ENCODE measurements at places on chromosomes 13 and 19. TPM values are rescaled to one million over a fixed set of nuclear protein-coding genes. Genes with fewer than 3 reads are reported as not detected.

DNA sequence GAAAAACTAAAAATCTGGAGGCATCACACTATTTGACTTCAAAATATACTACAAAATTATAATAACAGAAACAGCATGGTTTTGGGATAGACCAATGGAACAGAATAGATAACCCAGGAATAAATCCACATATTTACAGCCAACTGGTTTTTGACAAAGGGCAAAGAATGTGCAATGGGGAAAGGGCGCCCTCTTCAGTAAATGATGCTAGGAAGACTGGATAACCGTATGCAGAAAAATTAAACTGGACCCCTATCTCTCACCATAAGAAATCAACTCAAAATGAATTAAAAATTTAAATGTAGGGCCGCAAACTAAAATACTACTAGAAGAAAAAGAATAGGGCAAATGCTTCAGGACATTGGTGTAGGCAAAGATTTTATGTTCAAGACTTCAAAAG lies 440.5 kb upstream of the SGCG start:
- DNase-seq, result no peak

- no peak for DNase-seq
Observed at GRCh38 chr13:111902726-111903125, 164.2 kb upstream of the SOX1 start.

GRCh38 chr13:110089100-110089499 lies 217.9 kb downstream of the COL4A1 start:
- no peak for DNase-seq

DNA sequence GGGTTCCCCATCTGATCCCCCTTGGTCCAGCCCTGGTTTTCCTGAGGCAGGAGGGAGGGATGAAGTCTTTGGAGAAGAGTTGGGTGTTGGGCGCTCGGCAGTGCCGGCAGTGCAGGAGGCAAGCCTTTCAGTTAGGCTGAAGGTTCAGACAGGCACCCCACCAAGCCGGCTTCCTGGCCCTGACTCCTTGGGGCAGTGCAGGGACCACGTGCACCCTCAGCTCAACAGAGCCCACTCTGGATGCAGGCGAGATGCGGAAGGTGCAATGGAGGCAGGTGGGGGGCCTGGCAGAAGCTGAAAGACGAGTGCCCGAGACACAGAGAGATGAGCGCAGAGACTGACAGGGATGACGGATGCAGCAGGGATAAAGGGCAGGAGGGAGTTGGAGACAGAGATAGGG lies 11.1 kb downstream of the MAMSTR start:
- DNase-seq, result no peak

The PCDH9 gene
- 3.6 TPM for total RNA-seq

DNA sequence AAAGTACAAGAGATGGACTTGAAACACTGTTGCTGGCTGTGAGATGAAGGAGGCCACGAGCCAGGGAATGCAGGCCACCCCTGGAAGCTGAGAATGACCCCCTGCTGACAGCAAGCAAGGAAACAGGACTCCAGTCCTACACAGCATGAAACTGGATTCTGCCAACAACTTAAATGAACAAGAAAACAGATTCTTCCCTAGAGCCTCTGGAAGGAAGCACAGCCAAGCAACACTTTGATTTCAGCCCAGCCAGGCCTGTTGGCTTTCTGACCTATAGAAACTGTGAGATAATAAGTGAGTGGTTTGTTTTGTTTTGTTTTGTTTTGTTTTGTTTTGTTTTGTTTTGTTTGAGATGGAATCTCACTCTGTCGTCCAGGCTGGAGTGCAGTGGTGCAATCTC lies 105.3 kb upstream of the CACNA1A start:
- DNase-seq, result no peak

The DAPK3 gene
- total RNA-seq, result 47.7 TPM

GRCh38 chr13:43579321-43579720 lies 207.5 kb downstream of the ENOX1 start:
- no peak for DNase-seq

DNA sequence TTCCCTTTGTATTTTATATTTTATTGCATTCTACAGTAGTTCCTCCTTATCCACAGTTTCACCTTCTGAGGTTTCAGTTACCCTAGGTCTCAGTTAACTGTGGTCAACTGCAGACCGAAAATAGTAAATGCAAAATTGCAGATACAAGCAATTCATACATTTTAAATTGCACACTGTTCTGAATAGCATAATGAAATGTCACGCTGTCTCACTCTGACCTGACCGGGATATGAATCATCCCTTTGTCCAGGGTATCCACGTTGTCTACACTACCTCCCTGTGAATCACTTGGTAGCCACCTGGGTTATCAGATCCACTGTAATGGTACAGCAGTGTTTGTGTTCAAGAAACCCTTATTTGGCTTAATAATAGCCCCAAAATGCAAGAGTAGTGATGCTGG lies 325.0 kb downstream of the DNAJC15 start:
- no peak for DNase-seq

- no peak for DNase-seq
Observed at GRCh38 chr19:32646556-32646955, 28.4 kb downstream of the ANKRD27 start.

DNA sequence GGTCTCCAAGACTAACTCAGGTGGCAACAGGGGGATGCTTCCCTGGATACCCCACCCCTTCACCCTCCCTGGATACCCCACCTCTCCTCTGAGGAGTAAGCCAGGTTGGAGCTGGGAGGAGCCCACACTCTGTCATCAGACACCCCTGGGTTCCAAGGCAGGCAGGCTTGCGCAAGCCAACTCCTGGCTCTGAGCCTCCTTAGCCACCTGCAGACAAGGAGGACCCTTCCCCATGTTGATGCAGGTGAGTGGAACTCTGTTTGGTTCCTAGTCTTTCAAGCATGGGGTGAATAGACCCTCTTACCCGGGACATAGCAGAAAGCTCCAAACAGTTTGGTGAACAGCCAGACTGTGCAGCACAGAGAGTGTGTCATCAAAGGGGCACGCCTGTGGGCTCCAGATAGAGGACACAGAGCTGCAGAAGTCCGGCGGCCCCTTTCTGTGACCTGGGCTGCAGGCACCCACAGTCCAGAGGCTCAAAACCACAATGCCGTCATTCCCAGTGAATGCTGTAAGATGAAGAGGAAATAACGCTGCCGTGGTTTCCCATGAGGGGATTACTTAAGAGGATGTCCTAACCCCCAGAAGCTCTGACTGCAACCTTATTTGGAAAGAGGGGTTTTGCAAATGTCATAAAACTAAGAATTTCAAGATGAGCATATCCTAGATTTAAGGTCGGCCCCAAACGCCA lies 12.1 kb upstream of the HAS1 start:
- peak; percentile 85 for DNase-seq

GRCh38 chr13:80006940-80007339 lies 334.0 kb downstream of the SPRY2 start:
- DNase-seq, result no peak

DNA sequence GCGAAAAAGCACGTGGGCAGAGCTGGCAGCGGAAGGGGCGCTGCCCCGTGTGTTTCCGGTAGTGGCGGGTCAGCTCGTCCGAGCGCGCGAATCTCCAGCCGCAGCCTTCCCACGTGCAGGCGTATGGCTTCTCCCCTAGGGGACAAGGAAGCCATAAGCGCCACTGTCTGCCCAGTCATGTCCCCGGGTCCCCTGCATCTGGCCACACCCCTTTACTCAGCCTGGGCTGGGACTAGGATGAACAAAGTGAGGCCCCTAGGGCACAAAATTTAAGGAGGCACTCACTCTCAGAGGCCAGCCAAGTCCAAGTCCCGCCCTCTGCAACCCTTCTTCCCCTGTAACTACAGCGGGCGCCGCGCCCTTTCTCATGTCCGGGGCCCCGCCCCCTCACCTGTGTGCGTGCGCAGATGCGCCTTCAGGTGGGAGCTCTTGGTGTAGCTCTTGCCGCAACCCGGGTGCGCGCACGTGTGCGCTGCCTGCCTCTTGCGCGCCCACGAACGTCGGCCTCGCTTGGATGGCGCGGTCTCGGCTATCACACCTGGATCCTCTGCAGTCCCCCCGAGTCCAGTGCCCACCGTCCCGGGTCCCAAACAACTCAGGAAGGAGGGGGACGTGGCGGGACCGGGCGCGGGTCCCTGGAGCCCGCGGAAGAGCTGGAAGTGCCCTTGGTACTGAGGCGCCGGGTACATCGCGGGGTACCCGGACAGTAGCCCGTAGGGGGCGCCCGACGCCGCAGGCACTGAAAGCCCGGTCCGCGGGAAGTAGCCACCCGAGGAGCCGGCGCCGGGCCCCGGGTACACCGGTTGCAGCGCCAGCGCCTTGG lies 1.9 kb downstream of the KLF1 start:
- DNase-seq, result peak; percentile 93

GRCh38 chr19:40214936-40215335 lies 3.2 kb downstream of the TTC9B start:
- DNase-seq, result no peak

DNA sequence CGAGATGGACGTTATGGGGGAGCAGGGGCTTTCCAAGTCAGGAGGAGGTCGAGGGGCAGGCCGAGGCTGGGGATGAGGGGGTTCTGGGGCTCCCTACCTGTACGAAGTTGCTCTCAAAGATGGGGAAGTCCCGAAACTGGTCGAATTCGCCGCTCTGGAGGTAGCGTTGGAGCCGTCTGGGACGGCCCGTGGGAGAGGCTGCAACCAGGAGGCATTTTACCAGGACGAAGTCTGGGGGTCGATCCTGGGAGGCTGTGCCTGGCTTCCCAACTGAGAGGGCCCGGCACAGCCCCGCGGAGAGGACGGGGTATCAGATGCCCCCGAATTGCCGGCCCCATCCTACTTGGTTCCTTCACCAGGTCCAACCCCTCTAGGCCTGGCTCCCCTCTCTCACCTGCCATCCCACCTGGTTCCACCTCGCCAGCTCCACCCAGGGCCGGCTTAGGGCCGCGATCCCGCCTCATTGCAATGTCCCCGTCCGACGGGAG lies 527 bp upstream of the EMC10 start:
- no peak for DNase-seq

DNA sequence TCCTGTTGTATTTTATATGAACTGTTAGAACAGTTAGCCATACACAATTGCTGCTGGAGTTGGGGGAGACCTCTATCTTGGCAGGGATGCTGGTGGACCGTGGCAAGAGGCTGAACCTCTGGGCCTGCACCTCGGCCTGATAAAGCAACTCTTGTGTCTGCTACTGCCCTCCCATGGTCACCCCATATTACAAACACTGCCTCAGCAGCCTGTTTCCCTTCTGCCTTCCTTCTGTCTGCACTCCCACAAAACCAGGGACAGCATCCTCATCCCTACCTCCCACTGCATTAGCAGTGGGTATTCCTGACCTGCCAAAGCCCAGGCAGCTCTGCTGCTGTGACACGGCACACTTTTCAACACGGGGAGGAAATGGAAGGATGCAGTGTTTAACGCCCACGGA lies 456.4 kb downstream of the FGF14 start:
- no peak for DNase-seq

The CD79A gene
- total RNA-seq, result not detected

The LAIR1 gene
- 35.6 TPM for total RNA-seq

DNA sequence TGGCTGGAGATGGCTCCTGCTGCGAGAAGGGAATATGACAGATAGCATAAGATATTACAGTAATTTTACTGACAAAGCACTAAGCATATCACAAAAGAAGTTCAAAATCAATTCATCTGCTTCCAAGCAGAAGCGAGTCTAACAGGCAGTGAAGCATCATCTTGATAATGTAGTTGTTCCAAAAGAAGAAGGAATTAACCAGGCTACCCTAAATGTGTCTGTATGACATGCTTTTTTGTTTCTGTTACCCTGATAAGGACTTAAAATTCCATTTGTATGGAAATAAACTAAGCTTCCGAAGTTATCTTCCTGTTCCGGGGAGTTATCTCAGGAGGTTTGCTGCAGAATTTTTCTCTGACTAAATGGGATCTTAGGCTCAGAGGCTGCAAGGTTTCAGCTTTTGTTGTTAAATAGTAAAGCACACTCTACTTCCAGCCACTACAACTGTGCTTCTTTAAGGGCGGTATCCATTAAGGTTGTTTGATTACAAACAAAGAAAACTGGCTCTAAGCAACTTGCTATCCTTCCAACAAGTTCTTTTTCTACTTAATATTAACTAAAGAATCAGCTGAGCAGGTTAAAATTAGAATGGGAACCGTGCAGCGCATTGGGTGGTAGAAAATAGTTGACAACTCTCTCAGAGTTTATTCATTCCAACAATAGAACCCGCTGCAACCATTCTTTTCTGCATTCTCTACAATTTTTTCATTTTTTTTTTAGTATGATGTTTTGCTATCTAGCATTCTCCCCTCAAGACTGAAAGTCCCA lies 607.3 kb downstream of the UQCRFS1 start:
- DNase-seq, result no peak

DNA sequence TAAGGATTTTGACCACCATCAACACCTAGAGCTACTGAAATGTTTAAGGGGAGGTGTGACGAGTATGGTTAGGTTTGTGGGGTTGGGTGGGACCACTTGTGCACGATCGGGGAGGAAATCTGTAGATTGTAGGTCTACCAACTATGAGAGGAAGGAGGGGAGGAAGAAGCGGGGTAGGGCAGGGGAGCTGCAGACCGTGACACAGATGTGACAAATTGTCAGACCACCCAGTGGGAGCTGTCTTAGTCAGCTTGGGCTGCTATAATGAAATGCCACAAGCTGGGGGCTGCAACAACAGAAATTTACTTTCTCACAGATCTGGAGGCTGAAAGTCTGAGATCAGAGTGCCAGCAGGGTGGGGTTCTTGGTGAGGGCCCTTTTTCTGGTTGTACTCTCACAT lies 62.2 kb upstream of the ARGLU1 start:
- no peak for DNase-seq

- DNase-seq, result no peak
Observed at GRCh38 chr19:38093587-38093986, 130.4 kb downstream of the DPF1 start.

- DNase-seq, result no peak
Observed at GRCh38 chr19:53519446-53519845, 18.5 kb upstream of the ZNF331 start.

DNA sequence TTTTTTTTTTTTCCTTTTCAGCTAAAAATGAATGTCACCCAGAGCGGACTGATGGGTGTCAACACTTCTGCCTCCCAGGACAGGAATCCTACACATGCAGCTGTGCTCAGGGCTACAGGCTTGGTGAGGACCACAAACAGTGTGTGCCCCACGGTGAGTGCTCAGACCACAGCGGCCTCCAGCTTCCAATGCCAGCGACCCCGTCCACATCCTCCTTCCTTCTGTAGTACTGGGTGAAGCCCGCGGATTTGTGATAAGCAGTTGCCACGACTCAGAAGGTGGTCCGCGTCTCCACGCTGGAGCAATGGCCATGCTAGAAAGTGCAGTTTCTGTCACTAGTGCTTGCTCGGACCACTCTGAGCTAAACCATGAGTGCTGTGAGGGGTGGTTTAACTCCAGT lies 6.0 kb downstream of the PROZ start:
- no peak for DNase-seq

The PSG7 gene
- not detected for total RNA-seq

The CEACAM21 gene
- 0.52 TPM for total RNA-seq

DNA sequence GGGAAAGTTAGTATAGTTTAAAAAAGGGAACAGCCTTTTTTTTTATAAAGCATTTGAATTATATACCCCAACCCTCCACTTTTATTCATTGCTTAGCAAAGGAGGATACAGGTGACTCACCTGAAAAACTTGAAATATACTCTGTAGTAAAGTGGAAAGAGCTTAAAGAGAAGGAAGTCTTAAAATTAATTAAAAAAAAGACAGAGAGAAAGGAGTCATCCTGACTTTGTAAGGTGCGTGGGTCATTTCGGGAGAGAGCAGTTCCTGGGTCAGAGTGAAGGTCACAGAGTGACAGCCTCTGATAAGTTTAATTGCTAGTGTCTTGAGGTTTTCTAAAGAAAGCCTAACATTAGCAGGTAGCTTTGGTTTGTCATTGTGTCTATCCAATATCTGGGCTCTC lies 310.3 kb downstream of the KLF5 start:
- no peak for DNase-seq

Measured in body of pancreas (tissue), 4 donors.